ENCODE measurements at places on chromosomes 2 and 18. TPM values are rescaled to one million over a fixed set of nuclear protein-coding genes. Genes with fewer than 3 reads are reported as not detected.

DNA sequence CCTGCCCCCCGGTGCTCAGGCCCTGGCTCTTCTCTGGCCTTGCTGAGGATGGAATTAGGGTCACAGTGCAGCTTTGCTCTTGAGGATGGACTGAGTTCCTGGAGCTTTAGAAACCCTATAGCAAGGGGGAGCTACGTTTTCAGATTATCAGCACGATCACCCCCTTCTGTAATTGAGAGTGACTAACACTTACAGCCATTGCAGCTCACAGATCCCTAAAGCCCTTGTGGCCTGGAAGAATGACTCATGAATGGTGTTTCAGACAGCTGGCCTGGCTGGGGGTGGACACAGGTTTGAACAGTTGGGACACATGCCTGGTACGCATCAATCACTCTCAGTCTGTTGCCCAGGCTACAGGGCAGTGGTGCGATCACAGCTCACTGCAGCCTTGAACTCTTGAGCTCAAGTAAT is 79.7 kb upstream of the IGFBP5 start:
- no peaks in the 10 kb centered on the region for H3K36me3 ChIP-seq
- H3K27ac ChIP-seq = no peak overlapping the region
- no peaks in the 10 kb centered on the region for H3K4me1 ChIP-seq
- no peak overlapping the region for H3K4me3 ChIP-seq
- no peaks in the 10 kb centered on the region for H3K27me3 ChIP-seq
- no peak for DNase-seq

The IGFBP5 gene
- 58.4 TPM for polyA plus RNA-seq

- H3K36me3 ChIP-seq = no peaks in the 10 kb centered on the region
- H3K27me3 ChIP-seq = no peaks in the 10 kb centered on the region
- DNase-seq = no peak
These were observed 106.3 kb downstream of the MSH2 start for GRCh38 chr2:47509250-47509649.

- H3K4me1 ChIP-seq = no peaks in the 10 kb centered on the region
- no peak overlapping the region for H3K27ac ChIP-seq
- no peak for DNase-seq
- H3K27me3 ChIP-seq = no peaks in the 10 kb centered on the region
- H3K4me3 ChIP-seq = no peak overlapping the region
- H3K36me3 ChIP-seq = no peaks in the 10 kb centered on the region
These were observed 14.9 kb downstream of the MRPS9 start for GRCh38 chr2:105052773-105053172.

DNA sequence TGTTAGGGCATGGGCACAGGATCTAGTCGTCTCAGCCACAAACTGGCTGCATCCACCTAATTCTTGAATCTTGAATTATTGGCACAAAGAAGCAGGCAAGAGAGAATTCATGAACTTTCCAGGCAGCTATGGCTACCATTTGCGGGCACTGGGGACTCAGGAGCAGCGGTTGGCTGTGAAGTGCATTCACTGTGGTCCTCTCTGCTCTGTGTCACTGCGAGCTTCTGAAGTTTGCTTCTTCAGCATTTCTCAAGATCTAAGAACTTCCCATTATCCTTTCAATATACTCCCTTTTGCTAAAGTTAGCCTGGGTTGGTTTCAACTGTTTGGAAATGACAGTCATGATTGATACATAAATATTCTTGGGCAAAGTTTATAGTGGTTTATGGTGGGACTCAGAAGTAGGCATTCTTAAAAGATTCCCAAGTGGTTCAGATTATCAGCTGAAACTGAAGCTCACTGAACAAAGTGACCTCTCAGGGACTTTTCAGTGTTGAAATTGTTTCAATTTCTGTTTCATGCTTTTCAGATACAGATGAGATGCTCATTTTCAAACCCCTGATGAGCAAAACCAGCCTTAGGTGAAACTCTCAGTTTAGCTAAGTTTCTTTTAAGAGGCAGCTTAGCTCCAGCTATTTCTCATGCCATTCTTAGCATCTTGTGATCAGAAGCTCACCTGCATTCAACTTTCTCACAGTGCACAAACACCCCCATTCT is 1258.3 kb upstream of the GYPC start:
- H3K4me1 ChIP-seq = no peaks in the 10 kb centered on the region
- DNase-seq = no peak
- H3K27me3 ChIP-seq = no peaks in the 10 kb centered on the region

DNA sequence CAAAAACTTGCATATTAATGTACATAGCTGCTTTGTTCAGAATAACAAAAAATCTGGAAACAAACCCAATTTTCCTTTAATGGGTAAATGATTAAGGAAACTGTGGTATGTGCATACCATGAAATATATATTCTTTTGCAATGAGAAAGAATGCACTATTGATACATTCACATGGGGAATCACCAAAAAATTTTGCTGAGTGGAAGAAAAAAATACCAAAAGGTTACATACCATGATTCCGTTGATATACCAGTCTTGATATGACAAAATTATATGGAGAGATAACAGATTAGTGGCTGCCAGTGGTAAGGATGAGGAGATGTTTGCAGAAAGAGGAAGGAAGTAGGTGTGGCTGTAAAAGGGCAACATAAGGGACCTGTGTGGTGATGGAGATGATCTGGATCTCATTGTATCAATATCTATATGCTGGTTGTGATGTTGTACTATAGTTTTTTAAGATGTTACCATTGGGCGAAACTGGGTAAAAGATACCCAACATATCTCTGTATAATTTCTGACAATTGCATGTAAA is 54.6 kb upstream of the BCL2L11 start:
- no peaks in the 10 kb centered on the region for H3K36me3 ChIP-seq
- H3K4me3 ChIP-seq = no peak overlapping the region
- H3K27me3 ChIP-seq = no peaks in the 10 kb centered on the region
- DNase-seq = no peak
- no peak overlapping the region for H3K27ac ChIP-seq
- H3K4me1 ChIP-seq = peaks cover 5% of the 10 kb centered on the region

- no peaks in the 10 kb centered on the region for H3K36me3 ChIP-seq
- DNase-seq = no peak
- no peak overlapping the region for H3K4me3 ChIP-seq
- H3K27me3 ChIP-seq = peaks cover 9% of the 10 kb centered on the region
These were observed 150.8 kb downstream of the INHBB start for GRCh38 chr2:120496759-120497158.

GRCh38 chr18:75530566-75531211 is 103.2 kb upstream of the SMIM21 start:
- DNase-seq = no peak
- H3K4me1 ChIP-seq = no peaks in the 10 kb centered on the region
- no peaks in the 10 kb centered on the region for H3K27me3 ChIP-seq
- H3K4me3 ChIP-seq = no peak overlapping the region
- no peaks in the 10 kb centered on the region for H3K36me3 ChIP-seq

Data from large intestine (tissue), 12 donors.